ENCODE measurements at places on chromosomes 7 and 10.

DNA sequence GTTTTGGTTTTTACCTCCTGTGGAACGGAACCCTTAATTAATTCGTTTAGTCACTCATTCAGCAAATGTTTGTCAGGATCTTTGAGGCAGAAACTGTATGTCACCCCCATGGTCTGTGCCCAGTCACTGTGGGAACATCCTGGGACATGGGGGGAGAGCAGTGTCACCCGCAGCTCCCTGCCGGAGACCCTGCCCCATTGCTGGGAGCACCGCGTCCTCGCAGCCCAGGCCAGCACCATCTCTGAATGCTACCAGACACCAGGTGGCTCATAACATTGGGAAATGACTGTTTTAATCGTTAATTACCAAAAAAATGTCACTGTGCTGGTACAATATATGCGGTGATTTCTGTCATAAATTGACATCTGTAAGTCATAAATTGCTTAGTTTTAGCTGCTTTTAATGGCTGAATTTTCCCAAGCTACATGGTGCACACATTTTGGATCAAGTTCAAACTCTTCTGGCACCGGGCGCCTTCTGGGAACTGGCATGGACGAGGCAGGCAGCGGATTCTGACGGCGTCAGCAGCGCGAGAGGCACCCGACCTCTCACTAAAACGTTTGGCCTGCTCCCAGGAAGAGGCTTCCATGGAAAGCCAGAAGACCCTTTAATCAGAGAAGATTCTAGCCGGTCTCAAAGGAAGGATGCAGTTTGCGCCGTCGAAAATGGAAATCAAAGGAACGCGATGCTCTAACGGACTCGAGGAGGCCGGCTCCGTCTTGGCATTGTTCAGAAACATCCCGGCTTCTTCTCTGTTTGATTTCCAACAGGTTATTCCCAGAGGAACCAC, 184.2 kb downstream of the ADARB2 start:
- no peak for DNase-seq

DNA sequence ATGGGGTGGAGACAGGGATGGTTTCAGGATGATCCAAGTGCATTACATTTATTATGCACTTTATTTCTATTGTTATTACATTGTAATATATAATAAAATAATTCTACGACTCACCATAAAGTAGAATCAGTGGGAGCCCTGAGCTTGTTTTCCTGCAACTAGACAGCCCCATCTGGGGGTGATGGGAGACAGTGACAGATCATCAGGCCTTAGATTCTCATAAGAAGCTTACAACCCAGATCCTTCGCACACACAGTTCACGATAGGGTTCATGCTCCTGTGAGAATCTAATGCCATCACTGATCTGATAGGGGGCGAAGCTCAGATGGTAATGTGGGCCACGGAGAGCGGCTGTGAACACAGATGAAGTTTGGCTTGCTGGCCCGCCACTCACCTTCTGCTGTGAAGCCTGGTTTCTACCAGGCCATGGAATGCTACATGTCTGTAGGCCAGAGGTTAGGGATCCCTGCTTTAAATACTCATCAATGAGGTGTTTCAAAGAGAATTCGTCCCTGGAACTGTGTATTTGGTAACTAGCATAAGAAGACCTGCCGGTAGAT, 21.2 kb upstream of the PRKCQ start:
- no peak for DNase-seq

DNA sequence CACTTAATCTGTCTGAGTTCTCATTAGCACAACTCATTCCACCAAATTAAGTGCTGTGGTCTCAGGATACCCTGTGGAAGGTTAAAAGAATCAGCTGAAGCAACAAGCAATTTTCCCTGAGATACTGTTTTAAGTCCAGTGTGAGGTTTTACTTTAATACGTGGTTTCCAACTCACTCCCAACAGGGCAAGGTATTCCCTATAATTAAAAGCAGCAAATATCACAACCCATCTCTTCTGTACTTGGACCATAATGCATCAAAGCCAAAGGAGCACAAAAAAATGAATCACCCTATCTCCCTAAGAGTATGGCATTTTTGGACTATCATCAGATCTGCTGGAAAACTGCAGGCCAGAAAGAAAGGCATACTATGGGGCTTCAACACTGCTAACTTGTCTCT, 4.9 kb downstream of the CADPS2 start:
- DNase-seq = no peak

- DNase-seq = no peak
These were observed 42.7 kb downstream of the NRG3 start for GRCh38 chr10:81917666-81918065.

GRCh38 chr7:30893357-30893756, 18.3 kb upstream of the AQP1 start:
- DNase-seq = no peak

DNA sequence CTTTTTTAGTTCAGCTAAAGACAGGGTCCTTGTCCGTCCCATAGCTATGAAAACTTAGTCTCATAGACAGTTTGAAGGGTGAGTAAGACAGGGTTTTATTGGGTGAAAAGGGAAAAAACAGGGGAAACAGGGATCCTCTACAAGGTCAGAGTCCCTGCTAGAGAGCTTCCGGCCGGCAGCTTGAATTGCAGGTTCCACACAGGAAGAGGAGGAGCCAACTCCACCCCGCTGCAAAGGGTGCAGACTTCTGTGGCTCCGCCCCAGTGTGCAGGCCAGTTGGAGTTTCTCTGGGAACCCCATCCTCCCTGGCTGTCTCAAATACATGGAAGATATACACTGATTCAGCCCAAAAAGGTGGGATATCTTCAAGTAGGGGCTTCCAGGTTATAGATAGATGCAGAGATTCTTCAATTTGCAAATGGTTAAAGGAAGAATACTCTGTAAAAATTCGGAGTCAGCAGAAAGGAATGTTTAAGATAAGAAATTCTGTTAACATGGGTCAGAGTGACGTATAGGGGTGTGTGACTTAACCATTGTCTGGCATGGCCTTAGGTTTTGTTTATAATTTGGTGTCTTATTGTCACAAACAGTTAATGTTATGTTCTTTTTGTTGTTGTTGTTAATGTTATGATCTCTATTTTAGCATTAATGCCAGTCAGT, 34.6 kb upstream of the HECW1 start:
- no peak for DNase-seq

GRCh38 chr10:24479806-24480205, 243.9 kb downstream of the ARHGAP21 start:
- DNase-seq = no peak

DNA sequence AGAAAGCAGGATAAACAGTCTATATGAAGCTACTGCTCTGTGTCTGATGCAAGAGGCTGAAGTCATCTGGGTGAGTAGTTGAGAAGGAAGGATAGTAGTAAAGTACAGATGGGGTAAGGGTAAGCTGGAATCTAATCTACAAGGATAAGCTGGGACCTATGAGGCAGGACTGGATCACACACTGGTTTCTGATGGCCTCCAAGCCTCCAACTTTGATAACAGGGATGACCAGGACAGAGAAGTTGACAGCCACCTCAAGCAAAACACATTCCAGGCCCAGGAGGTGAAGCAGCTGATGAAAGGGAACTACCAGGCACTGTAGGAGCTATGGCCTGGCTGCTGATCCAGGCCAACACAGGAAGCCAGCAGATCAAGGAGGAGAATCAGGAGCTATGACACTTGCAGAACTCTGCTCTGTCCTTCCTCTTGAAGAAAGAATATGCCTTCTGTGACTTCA, 278.1 kb upstream of the TMEM229A start:
- DNase-seq = no peak

- DNase-seq = no peak
These were observed 46.0 kb downstream of the CNOT4 start for GRCh38 chr7:135463908-135464307.

- DNase-seq = no peak
These were observed 80.8 kb downstream of the ZNF467 start for GRCh38 chr7:149692557-149692982.

DNA sequence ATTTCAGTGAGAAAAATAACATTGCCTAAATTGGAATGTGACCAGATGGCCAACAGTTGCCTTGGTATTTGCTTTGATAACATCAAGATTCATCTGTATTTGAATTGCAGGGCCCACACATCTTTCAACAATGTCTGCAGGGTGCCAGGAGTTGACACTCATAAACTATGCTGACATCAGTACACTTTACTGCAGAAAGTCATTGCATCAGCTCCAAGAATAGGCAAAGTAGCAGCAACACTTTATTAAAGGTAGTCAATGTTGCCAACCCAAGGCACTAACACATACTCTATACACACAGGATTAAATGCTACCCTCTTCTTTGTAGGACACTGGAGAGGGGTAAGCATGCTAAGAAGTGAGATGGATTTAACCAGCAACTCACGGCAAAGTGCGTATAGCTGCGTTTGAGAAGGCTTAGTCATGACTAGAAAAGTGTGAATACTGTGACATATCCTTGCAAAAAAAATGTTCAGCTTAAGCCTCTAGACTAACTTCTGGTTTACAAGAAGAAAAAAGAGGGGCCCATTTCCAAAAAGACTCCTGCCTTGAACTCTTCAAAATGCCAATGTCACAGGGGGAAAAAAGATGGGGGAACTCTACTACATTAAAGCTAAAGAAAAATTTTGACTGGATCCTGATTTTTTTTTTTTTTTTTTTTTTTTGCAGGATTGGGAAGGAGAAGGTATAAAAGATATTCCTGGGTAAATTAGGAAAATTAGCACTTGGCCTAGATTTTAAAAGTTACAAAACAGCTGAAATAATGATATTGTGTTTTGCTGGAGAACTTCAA, 2.2 kb downstream of the BBIP1 start:
- no peak for DNase-seq

DNA sequence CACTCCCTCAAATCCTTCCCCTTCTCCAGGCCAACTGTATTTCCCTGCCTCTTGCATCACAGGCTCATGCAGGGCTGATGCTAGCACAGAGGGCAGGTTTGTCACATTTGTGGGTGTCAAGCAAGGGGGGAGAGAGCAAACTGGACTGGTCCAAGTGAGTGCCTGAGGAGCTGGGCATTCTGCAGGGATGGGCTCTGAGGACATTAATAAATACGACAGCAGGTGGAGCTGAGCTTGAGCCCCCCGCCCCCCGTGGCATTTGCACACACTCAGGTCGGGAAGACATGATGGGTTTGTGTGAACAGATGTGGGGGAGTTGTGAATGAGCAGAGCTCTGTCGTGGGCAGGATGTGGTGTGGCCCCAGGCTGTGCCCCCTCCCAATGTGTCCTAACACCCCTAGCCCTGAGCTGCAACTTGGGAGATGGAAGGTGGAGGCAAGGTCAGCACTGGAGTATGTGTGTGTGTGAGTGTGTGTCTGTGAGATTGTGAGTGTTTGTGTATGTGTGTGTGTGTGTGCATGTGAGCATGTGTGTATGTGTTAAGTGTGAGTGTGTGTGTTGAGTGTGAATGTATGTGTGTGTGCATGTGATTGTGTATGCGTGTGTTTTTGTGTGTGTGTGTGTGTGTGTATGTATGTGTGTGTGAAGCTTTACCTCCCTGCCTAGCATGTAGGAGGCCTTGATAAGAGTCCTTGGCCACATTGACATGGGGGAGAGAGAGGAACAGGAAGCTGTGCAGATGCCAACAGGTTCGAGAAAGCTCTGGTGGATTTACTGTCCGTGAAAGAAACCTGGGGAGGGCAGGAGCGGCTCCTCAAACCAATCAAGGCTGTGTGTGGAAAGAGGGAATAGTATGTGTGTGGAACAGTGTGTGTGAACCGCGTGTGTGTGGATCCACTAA, 9.1 kb downstream of the RASSF4 start:
- no peak for DNase-seq

- no peak for DNase-seq
These were observed 5.7 kb upstream of the ZNF862 start for GRCh38 chr7:149832332-149833041.

- no peak for DNase-seq
These were observed 175.2 kb upstream of the ASAH2 start for GRCh38 chr10:50426485-50426884.

DNA sequence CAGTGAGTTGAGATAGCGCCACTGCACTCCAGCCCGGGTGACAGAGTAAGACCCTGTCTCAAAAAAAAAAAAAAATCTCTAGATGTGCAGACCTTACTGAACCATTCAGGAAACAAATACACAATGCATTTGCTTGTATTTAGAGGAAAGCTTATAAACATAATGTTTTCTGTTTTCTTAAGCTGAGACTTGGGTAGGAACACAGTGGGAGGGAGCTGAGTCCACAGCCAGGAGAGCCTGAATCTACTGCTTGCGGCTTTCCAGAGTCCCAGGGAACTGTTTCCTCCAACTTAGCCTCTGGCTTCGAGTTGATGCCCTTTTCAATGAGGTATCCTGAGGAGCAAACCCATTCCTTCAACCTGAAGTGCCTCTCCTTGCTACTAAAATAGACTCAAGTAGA, 83.0 kb upstream of the PITRM1 start:
- DNase-seq = no peak

DNA sequence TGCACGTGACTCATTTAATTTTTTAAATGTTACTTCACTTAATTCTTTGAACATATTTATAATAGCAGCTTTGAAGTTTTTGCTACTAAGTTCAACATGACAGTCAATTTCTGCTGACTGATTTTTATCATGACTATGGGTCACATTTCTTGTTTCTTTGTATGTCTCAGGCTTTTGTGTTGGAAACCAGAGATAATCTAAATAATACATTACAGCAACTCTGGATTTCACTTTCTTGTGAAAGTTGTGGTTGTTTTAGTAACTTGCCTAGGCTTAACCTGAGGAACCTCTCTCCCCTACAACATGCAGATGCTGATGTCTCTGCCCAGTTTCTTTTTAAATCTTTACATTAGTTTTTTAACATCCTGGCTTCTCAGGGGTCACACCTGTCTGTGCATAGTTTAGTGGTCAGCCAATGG, 180.8 kb downstream of the CCDC71L start:
- DNase-seq = no peak

DNA sequence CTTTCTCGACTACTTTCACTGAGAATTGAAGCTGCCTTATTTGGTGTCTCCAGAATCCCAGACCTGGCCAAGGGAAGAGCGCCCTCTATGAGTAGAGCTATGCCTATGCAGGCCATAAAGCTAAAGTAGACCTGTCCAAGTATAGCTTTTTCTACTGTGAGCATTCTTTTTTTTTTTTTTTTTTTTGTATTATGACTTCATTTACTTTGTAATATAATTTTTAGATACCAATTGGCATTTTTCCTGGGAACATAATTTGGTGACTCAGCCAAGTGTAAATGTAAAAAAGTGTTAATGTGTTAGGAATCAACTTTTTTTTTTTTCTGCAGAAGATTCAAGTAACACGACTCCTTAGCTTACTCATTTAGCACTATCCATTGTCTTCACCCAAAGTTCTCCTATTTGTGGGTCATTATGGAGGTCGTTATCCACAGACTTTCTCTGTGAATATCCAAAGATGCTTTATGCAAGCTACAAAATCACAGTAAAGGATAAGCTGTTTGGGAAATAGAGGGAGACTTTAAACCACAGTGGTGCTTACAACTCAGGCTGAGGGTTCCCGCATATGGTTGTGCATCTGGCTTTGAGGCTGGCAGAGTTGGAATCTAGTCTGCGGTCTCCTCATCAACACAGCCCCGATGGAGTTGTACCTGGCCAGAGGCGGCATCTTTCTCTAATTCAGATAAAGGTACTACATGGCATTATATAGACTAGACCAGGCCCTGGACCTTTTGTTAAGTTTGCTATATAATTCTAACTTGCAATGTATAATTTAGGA, 1040.2 kb upstream of the SORCS1 start:
- DNase-seq = no peak

Data from stimulated activated CD4-positive, alpha-beta T cell treated with anti-CD3 and anti-CD28 coated beads, Interleukin-15, amount 100 ng/mL, for 48 hours (primary cell).